ENCODE measurements at places on chromosomes 11 and 22.

- no peak for DNase-seq
Measured at GRCh38 chr11:83691451-83691950, 405.3 kb upstream of the CCDC90B start.

DNA sequence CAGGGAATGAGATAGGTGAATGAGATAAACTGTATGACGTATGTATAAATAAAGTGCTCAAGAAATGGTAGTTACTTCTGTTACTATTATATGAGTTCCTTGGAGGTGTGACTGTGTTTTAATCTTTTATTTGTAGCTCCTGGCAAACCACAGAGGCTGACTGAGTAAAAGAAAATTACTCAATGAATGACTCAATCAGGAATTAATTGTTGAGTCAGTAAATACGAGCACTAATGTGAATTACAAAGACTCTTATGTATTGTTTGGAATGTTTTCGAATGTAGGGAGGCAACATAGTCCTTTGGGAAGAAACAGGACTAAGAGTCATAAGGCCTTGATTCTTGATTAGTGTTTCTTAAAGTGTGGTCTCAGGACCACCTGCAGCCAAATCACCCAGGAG lies 51.1 kb upstream of the BLID start:
- no peak for DNase-seq

DNA sequence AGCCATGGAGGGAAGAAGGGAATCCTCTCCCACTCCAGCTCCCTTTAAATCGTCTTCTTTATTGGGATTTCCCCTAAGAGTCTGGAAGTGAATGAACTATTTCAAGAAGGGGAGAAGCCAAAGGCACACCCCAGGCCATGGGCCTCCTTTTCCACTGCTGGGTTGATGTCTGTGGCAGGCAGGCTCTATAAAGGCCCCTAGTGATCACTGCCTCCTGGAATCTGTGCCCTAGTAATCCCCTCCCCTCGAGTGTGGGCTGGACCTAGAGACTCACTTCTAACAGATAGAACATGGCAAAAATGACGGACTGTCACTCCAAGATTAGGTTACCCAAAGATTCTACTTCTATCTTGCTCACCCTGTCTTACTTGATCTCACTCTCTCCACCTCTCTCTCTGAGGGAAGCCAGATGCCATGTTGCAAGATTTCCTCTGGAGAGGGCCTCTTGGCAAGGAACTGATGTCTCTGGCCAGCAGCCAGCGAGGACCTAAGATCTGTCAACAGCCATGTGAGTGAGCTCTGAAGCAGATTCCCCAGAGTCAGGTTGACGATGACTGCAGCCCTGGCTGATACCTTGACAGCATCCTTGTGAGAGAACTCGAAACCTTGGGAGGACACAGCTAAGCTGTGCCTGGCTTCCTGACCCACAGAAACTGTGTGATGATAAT lies 444.8 kb downstream of the SOX6 start:
- no peak for DNase-seq

- DNase-seq = peak; percentile 59
Measured at GRCh38 chr22:44729391-44730021, 22.9 kb upstream of the ARHGAP8 start.

- DNase-seq = no peak
Measured at GRCh38 chr11:74312326-74312725, 886 bp upstream of the P4HA3 start.

Data from hippocampal formation (tissue), 2 donors.